ENCODE measurements at places on chromosomes 6 and 20.
A peak's percentile ranks its signal among the peaks of the same experiment; 100 is the strongest.

- no peak for DNase-seq
Measured at GRCh38 chr20:49432550-49432949, 49.9 kb downstream of the KCNB1 start.

DNA sequence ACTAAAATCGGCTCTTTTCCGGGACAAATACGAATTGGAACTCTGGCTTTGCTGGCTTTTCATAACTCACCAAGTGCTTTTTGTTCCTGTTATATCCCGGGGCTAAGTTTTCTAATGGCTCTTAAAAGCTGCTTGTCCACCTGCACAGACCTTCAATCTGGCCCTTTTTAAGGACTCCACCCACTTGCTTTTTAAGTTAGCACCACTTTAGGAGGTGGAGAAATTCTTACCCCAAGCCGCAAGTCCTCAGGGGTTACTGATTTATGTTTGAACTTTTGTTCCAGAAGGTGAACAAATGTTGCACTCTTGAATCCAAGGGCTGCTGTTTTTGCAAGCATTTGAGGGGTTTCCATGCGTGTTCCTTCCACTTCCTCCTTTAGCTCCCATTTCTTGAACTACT lies 37.8 kb downstream of the FAM184A start:
- no peak for DNase-seq

DNA sequence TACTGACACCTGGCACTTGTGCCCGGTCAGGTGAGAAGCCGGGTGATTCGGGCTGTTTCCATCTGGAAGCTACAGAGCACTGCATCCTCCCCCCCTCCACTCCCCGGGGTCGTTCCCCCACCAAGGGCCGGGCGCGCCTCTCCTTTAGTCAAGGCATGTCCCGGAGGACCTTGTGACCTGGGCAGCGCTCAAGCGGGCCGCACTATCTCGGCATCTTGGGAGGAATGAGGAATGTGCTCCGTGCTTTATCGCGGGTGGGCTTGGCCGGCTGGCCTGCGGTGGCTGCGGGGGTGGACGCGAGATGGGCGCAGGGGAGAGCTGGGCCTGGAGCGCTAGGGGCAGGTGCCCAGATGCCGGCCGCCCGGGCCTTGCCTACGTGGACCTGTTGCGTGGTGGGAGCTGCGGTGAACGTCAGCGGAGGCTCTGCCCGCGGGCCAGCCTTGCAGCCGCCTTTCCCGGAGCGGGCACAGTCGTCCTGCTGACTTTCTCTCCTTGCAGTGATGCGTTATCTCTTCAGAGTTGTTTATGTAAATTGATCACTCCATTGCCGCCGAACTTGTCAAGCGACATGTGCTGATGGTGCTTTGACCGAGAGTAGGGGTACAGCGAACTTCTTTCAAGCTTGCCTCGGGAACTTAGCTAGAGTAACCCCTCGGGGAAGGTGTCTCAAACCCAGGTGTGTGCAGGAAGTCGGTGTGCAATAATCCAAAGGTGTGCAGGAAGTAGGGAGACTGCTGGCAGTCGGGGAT lies 1.1 kb downstream of the LRRC1 start:
- DNase-seq: no peak

DNA sequence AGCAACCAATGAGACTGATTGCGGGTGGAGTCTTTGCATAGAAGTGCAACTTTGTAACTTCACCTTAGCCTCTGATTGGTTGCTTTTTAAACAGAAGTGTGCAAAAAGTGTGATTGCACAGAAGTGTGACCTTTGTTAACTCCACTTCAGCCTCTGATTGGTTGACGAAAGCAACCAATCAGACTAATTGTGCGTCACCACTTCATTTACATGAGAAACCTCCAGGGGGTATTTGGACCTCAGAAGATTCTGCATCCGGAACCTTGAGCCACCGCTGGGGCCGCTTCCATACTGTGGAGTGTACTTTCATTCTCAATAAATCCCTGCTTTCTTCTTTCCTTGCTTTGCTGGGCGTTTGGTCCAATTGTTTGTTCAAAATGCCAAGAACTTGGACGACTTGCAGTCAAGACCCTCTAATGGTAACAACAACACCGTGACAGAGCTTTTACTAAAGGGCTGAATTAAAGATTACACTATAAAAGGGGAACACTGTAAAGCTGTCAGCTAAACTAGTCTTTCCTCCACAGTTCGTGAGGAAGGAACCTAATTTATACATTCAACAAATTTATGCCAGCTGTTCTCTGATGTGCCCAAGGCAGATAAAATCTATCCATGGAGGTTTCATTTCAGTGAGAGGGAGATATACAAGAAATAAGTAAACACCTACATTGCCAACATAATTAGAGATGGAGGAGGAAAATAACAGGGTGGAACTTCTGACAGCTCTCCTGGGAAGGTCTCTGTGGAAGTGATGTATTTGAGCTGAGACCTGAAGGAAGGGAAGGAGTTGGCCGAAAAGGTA lies 1.4 kb upstream of the HECA start:
- no peak for DNase-seq

GRCh38 chr6:114040871-114041270 lies 69.9 kb upstream of the HDAC2 start:
- no peak for DNase-seq

- DNase-seq: no peak
Measured at GRCh38 chr6:132333639-132334520, 67.4 kb downstream of the MOXD1 start.

- no peak for DNase-seq
Measured at GRCh38 chr6:56278171-56278591, 30.8 kb upstream of the COL21A1 start.

- DNase-seq: no peak
Measured at GRCh38 chr6:109720311-109720710, 29.2 kb downstream of the FIG4 start.

- DNase-seq: no peak
Measured at GRCh38 chr20:4150070-4150441, 134.7 kb upstream of the RNF24 start.

DNA sequence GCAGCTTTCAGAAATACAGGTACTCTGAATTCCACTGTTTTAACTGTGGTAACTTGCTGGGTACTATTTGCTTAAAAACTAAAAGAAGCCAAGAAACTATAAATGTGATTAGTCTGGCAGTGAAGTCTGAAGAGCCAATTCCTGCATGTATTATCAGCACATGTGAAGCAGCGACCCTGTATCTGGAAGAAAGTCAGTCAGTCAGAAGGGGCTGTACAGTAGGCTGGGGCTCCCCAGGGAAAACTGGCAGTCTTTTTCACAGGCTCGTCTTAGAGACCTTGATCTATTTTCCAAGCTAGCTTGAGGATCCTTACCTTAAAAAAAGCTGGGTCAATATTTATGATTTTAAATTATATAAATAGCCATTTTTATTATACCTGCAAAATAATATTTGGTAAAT lies 104.9 kb downstream of the PDSS2 start:
- DNase-seq: no peak

DNA sequence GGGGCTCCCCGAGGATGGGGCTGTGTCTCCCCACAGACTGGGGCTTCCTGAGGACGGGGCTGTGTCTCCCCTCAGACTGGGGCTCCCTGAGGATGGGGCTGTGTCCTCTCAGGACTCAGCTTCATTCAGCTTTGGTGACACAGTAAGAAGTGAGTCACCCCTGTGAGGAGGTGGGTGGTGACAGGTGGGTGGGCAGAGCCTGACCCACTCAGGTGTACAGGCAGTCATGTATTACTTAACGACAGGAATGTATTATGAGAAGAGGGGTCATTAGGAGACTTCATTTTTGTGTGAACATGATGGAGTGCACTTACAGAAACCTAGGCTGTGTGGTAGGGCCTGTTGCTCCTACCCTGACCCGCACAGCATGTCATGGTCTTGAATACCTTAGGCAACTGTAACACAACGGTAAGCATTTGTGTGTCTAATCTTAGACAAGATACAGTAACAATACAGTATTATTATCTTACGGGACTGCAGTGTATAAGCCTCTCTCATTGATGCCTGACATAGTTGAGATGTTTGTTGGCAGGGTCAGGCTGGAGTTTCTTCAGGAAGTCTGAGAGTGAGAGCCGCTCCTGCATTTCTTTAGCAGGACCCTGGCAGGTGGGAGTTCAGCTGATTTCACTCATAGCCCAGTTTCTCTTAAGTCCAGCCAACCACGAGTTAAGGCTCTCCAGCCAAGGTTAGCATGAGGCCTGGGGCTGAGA lies 10.9 kb upstream of the PGC start:
- no peak for DNase-seq

DNA sequence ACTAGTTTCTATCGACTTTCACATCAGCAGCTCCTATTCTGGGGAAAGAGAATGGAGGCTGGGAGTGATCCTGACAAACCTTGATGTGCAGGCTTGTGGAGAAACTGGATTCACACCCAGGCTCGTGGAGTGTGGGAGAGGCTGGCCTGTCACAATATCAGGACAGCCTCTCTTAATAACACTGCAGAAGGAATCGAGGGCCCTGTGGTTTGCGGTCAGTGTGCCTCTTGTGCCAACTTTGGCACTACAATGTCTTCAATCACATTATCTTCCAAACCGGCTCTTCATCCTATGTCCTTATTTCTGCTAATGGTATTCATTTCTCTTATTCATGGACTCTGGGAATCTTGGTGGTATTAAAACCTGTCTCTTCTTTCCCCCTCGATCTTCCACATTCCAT lies 92.7 kb downstream of the PRL start:
- no peak for DNase-seq

DNA sequence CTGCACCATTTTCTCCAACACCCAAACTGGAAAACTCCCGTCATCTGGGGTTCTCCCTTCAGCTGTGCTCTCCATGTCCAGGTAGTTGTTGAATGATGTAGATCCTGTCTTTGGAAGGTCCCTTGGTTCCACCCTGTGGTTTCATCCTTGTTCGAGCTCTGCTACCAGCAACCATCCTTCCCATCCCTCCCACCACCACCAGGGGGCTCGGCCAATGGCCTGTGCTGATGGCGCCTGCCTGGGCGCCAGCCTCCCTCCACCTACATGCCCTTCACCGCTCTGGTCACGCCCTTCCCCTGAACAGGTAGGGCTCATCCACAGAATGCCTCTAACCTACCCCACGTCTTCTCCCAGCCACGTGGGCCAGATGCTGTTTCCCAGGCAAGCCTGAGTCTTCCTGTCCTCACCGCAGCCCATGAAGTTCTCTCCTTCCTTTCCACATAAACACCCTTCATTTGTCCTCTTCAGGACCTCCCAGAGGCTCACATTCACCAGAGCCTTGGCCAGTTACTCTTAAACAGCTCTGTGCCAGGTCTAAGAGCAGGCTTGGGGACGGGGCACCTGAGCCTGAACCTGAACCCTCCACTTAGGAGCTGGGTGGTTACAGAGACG lies 75.1 kb upstream of the DUSP22 start:
- peak; percentile 75 for DNase-seq

GRCh38 chr20:62786157-62786556 lies 10.1 kb upstream of the MRGBP start:
- no peak for DNase-seq

DNA sequence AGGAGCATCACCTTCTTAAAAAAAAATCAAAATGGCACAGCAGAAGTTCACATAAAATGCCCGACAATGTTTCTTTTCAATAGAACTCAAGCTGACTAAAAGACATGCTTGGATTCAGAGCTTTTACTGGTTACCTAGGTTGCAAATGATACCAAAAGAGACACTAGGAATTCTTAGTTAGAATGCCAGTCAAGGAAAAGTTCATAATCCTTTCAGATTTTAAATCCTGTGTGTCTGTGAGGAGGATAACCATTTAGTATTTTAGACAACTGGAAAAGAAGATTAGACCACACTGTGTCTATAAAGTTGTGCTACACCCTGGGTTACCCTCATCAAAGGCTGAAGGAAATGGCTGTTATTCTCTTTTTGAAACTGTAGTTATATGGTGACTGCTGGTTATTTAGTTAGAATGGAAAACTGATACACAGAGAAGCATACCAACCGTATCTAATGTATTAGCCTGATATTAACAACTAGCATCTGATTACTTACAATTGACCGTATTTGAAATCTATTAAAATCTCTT lies 139.5 kb downstream of the GJA10 start:
- DNase-seq: no peak

GRCh38 chr6:93059911-93060310 lies 359.4 kb downstream of the EPHA7 start:
- DNase-seq: no peak

- DNase-seq: no peak
Measured at GRCh38 chr6:168473197-168473596, 32.2 kb downstream of the SMOC2 start.

GRCh38 chr6:52049252-52050050 lies 38.0 kb downstream of the PKHD1 start:
- DNase-seq: peak; percentile 38

- peak; percentile 9 for DNase-seq
Measured at GRCh38 chr20:25574411-25574810, 10.9 kb downstream of the NINL start.

GRCh38 chr20:32841174-32841573 lies 17.5 kb upstream of the EFCAB8 start:
- no peak for DNase-seq

DNA sequence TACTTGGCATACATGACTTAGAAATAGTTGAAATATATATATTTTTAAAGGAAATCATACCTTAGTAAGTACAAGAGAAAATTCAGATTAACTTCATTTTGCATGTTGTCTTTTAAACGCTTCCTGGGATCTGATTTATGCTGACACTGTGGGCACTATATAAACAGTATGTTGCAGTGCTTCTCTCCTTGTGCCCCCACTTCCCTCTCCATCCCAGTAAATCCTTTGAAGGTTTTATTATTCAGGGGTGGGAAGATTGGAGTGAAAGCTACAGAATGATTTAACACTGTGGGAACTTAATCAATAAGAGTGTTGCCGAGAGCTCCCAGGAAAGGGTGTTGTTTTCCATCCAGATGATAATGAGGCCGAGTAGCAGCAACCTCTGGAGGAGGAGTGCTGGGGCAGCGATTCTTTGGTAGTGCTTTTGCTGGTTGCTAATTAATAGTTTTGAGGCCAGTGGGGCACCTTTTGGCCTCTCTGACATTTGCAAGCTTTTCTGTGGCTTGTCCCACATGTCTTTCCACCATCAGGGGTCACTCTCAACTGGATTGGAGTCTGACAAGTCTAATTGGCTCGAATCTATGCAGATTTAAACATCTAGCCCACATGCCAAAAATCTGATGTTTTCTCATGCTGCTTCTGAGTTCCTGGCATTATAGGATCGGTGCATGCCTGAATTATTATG lies 183.0 kb upstream of the MMS22L start:
- no peak for DNase-seq

GRCh38 chr6:9248133-9248532 lies 812.8 kb upstream of the SLC35B3 start:
- DNase-seq: no peak

DNA sequence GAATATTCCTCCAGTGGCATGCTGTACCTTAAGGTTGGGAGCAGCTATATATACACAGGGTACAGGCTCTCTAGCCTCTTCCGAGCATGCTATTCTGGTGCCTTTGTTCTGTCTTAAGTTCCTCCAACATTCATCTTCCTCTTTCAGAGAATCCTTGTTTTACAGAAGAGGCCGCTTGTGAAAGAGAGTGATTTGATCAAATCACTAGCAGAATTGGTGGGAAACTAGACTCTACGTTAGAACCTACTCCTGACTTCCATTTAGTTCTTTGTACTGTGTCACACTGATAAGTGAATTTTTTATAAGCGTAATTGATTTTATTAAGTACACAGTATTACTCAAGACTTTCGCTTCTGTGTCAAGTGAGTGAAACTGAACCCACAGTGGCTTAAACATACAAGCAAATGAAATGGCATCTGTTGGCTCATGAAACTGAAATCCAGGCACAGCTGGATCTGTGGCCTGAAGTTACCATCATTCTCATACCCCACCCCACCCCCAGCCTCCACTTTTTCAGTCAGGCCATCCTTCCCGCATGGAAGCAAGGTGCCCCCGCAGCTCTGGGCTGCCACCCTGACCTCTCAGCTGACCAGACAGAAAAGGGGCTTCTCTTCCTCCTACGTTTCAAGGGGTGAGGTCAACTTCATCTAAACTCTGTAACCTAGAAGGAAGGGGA lies 102.3 kb downstream of the RPP40 start:
- no peak for DNase-seq

- DNase-seq: peak; percentile 90
Measured at GRCh38 chr20:33299111-33299603, 16.1 kb downstream of the BPIFB1 start.
